Kidney (tissue), 22 donors: ENCODE measurements at places on chromosomes 7 and 10. TPM values are rescaled to one million over a fixed set of nuclear protein-coding genes. Genes with fewer than 3 reads are reported as not detected.
A peak's percentile ranks its signal among the peaks of the same experiment; 100 is the strongest.

- H3K4me3 ChIP-seq, result no peak overlapping the region
- no peaks in the 10 kb centered on the region for H3K27me3 ChIP-seq
- no peak for DNase-seq
- H3K36me3 ChIP-seq, result no peaks in the 10 kb centered on the region
- no peaks in the 10 kb centered on the region for H3K4me1 ChIP-seq
- no peak overlapping the region for H3K27ac ChIP-seq
Observed at GRCh38 chr7:155867280-155867679, 55.0 kb upstream of the SHH start.

- no peaks in the 10 kb centered on the region for H3K4me1 ChIP-seq
- peaks cover 2% of the 10 kb centered on the region for H3K36me3 ChIP-seq
Observed at GRCh38 chr10:67990093-67990492, 85.0 kb downstream of the HERC4 start.

- H3K4me1 ChIP-seq, result no peaks in the 10 kb centered on the region
- DNase-seq, result no peak
- H3K4me3 ChIP-seq, result no peak overlapping the region
- no peak overlapping the region for H3K27ac ChIP-seq
Observed at GRCh38 chr10:60222047-60222446, 167.6 kb downstream of the ANK3 start.

DNA sequence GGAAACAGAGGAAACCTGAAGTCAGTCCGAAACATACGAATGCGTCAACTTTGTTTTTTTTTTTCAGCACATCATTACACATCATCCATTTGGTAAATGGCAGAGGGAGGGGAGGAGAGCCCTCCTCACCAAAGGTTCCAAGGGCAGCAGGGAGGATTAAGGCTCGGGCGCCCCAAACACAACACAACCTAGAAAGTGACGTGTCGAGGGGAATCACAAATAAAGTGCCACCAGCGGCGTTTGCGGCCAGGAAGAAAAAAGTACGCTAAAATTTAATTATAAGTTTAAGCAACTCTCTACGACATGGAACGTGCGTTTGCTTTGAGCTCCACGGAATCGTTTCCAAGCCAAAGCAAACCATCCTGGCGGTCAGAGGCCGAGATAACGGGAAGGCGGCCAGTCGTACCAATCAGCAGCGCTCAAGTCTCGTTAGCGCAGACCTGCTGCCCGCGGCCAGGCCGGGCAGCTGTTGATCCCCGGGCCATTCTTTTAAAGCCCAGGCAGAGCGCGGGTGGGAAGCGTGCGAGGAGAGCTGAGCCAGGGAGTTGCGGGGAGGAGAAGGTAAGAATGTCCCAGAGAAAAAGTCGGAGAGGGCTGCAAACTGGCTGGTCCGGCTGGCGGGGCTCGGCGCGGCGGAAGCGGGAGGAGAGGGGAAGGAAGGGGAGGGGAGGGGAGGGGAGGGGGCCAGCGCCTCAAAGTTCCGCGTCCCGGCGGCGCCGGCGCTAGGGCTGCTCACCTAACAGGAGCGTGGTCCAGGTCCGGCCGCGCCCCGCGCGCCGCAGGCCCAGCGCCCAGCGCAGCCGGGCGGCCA, 719 bp downstream of the DPY19L1 start:
- peaks cover 8% of the 10 kb centered on the region for H3K4me1 ChIP-seq
- peak; percentile 80 for DNase-seq
- peak overlapping the region; percentile 73 for H3K4me3 ChIP-seq
- no peaks in the 10 kb centered on the region for H3K36me3 ChIP-seq
- peak overlapping the region; percentile 39 for H3K27ac ChIP-seq
- H3K27me3 ChIP-seq, result no peaks in the 10 kb centered on the region

- H3K36me3 ChIP-seq, result no peaks in the 10 kb centered on the region
- peak; percentile 62 for DNase-seq
- peaks cover 29% of the 10 kb centered on the region for H3K4me1 ChIP-seq
- no peaks in the 10 kb centered on the region for H3K27me3 ChIP-seq
Observed at GRCh38 chr7:128405471-128406313, 4.1 kb downstream of the IMPDH1 start.

DNA sequence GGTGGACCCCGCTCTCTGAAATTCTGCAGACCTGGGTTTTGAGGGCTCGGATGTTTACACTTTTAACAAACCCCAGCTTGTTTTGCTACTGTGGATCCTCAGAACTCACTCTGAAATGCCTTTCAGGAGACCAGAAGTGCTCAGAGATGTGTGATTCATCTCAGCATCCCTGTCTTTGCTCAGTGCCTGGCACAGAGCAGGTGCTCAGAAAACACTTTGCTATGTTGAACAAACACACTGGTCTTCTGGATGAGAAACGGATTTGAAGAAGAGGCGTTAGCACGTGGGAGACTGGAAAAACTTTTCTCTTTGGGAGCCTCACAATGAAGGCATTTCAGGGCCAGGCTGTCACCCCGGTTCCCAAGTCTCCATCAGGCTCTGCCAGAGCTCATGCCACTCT, 53.3 kb downstream of the SH3PXD2A start:
- H3K4me1 ChIP-seq, result no peaks in the 10 kb centered on the region
- no peak for DNase-seq
- H3K36me3 ChIP-seq, result no peaks in the 10 kb centered on the region

DNA sequence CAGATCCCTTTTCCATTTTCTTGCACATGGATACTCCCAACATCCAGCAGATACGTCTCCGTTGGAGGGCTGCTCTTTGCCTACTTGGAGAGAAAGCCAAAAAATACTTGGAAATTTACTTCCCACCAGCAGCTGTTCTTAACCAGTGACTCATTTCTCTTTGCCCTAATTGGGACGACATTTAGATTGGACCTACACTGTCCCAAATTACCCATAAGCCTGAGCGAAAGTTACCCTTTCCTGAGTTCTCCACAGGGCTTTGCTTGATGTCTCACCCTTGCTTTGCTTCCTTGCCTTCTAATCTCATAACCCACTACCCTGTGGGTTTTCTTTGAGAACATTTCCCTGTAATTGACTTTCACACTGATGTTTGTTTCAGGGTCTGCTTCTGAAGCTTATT, 48.1 kb downstream of the SAMD8 start:
- no peaks in the 10 kb centered on the region for H3K27me3 ChIP-seq
- no peak overlapping the region for H3K27ac ChIP-seq
- no peak for DNase-seq
- no peaks in the 10 kb centered on the region for H3K4me1 ChIP-seq
- no peak overlapping the region for H3K4me3 ChIP-seq

DNA sequence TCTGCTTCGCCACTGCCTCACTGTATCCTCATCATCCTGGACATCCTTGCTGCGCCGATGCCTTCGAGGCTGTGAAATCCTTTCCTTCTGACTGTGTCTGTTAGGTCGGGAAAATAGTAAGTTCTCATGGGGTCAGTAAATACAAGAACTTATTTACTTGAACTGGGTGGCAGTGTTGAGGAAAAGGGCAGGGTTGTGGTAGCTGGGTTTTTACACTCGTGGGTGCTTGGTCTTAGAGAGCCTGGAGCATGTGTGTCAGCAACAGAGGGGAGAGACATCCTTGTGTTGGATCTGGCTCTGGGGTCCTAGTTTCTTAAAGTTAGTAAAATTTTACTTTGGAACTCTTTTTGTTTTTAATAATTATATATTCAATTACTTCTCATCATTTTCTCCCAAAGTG, 112.9 kb upstream of the GATA3 start:
- no peak for DNase-seq
- no peaks in the 10 kb centered on the region for H3K27me3 ChIP-seq
- no peaks in the 10 kb centered on the region for H3K36me3 ChIP-seq
- no peak overlapping the region for H3K4me3 ChIP-seq

DNA sequence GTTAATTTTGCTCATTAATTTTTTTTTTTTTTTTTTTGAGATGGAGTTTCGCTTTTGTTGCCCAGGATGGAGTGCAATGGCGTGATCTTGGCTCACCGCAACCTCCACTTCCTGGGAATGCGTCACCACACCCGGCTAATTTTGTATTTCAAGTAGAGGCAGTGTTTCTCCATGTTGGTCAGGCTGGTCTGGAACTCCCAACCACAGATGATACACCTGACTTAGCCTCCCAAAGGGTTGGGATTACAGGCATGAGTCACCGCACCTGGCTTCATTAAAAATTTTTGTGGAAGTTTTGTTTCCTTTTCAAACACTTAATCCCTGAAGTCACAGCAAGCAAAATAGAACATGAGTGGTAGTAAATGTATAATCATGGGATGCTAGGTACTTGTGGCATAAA, 857.2 kb upstream of the PHF14 start:
- no peaks in the 10 kb centered on the region for H3K4me1 ChIP-seq
- no peak overlapping the region for H3K4me3 ChIP-seq
- no peaks in the 10 kb centered on the region for H3K27me3 ChIP-seq

- H3K27me3 ChIP-seq, result no peaks in the 10 kb centered on the region
- no peak overlapping the region for H3K4me3 ChIP-seq
- DNase-seq, result no peak
Observed at GRCh38 chr7:158257516-158258410, 329.9 kb downstream of the PTPRN2 start.

GRCh38 chr7:831596-832166, 595 bp upstream of the SUN1 start:
- no peaks in the 10 kb centered on the region for H3K27me3 ChIP-seq
- H3K36me3 ChIP-seq, result no peaks in the 10 kb centered on the region
- H3K4me1 ChIP-seq, result peaks cover 18% of the 10 kb centered on the region
- H3K27ac ChIP-seq, result peak overlapping the region; percentile 96

- no peaks in the 10 kb centered on the region for H3K27me3 ChIP-seq
- no peak overlapping the region for H3K4me3 ChIP-seq
- DNase-seq, result no peak
- no peak overlapping the region for H3K27ac ChIP-seq
- H3K4me1 ChIP-seq, result no peaks in the 10 kb centered on the region
Observed at GRCh38 chr10:96890172-96890513, 58.0 kb downstream of the LCOR start.

- peak; percentile 84 for DNase-seq
- no peak overlapping the region for H3K27ac ChIP-seq
- H3K27me3 ChIP-seq, result no peaks in the 10 kb centered on the region
- H3K4me1 ChIP-seq, result no peaks in the 10 kb centered on the region
Observed at GRCh38 chr10:97072851-97073665, 112.7 kb downstream of the SLIT1 start.

- DNase-seq, result no peak
- no peaks in the 10 kb centered on the region for H3K4me1 ChIP-seq
- no peaks in the 10 kb centered on the region for H3K27me3 ChIP-seq
- no peak overlapping the region for H3K4me3 ChIP-seq
- no peak overlapping the region for H3K27ac ChIP-seq
- no peaks in the 10 kb centered on the region for H3K36me3 ChIP-seq
Observed at GRCh38 chr10:72616716-72617115, 9.2 kb downstream of the MICU1 start.

GRCh38 chr7:31102151-31102972, 50.3 kb downstream of the ADCYAP1R1 start:
- no peak overlapping the region for H3K4me3 ChIP-seq
- DNase-seq, result peak; percentile 16
- H3K4me1 ChIP-seq, result no peaks in the 10 kb centered on the region

- H3K27me3 ChIP-seq, result no peaks in the 10 kb centered on the region
- no peaks in the 10 kb centered on the region for H3K36me3 ChIP-seq
- H3K4me3 ChIP-seq, result no peak overlapping the region
Observed at GRCh38 chr7:92953657-92954056, 117.3 kb upstream of the CDK6 start.

- H3K27ac ChIP-seq, result no peak overlapping the region
- H3K27me3 ChIP-seq, result no peaks in the 10 kb centered on the region
- H3K4me3 ChIP-seq, result no peak overlapping the region
- H3K36me3 ChIP-seq, result no peaks in the 10 kb centered on the region
- H3K4me1 ChIP-seq, result no peaks in the 10 kb centered on the region
- DNase-seq, result no peak
Observed at GRCh38 chr7:25206765-25207164, 21.5 kb downstream of the NPVF start.

PRLHR gene
- polyA plus RNA-seq, result not detected

- no peak for DNase-seq
- no peak overlapping the region for H3K4me3 ChIP-seq
- no peaks in the 10 kb centered on the region for H3K4me1 ChIP-seq
- peaks cover 4% of the 10 kb centered on the region for H3K36me3 ChIP-seq
- H3K27ac ChIP-seq, result no peak overlapping the region
- no peaks in the 10 kb centered on the region for H3K27me3 ChIP-seq
Observed at GRCh38 chr10:42615419-42615818, 23.0 kb downstream of the ZNF33B start.

- no peaks in the 10 kb centered on the region for H3K4me1 ChIP-seq
- no peak overlapping the region for H3K4me3 ChIP-seq
- no peaks in the 10 kb centered on the region for H3K36me3 ChIP-seq
- DNase-seq, result no peak
- no peaks in the 10 kb centered on the region for H3K27me3 ChIP-seq
Observed at GRCh38 chr10:65394502-65395297, 1531.1 kb upstream of the LRRTM3 start.

GRCh38 chr7:137337902-137338301, 5.6 kb downstream of the PTN start:
- no peak overlapping the region for H3K4me3 ChIP-seq
- no peaks in the 10 kb centered on the region for H3K4me1 ChIP-seq
- H3K27me3 ChIP-seq, result no peaks in the 10 kb centered on the region
- H3K27ac ChIP-seq, result no peak overlapping the region

DNA sequence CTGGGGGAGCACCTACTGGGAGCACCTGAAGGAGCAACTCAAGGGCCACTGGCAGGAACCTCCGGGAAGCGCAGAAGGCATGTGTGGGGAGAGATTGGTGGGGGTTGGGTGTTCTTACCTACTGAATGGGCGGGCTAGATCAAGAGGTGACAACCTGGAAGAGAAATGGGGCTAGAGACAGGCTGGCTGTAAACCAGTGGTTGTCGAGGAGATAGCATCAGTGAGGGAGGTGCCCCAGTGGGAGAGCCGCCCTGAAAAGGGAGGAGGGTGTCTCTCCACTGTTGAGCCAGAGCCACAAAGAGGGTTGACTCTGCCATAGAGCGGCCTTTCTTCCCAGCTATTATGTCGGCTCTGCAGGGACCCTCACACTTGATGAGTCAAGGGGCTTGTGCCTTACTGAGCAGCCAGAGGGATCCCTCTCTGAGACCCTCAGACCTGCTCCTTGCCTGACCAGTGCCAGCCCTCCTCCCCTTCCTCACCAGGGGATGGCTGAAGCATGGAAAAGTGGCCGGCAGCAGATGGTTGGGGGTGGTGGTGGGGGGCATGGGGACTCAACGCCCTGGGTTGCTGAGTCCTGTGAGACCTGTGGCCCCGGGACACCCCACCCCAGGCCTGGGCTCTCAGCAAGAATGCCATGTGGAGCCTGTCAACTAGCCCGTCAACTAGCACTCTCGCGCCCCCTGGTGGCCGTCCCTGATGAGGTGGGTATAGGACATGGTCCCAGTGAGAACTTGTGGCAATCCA, 36.4 kb upstream of the PURB start:
- H3K4me3 ChIP-seq, result no peak overlapping the region
- no peaks in the 10 kb centered on the region for H3K4me1 ChIP-seq
- no peak overlapping the region for H3K27ac ChIP-seq
- no peaks in the 10 kb centered on the region for H3K27me3 ChIP-seq
- H3K36me3 ChIP-seq, result no peaks in the 10 kb centered on the region

- no peak overlapping the region for H3K27ac ChIP-seq
- H3K27me3 ChIP-seq, result no peaks in the 10 kb centered on the region
- no peak overlapping the region for H3K4me3 ChIP-seq
- DNase-seq, result no peak
- H3K4me1 ChIP-seq, result no peaks in the 10 kb centered on the region
- peaks cover 9% of the 10 kb centered on the region for H3K36me3 ChIP-seq
Observed at GRCh38 chr10:101650863-101651262, 44.1 kb downstream of the FBXW4 start.

VWA2 gene
- polyA plus RNA-seq, result 0.17 TPM

- no peaks in the 10 kb centered on the region for H3K27me3 ChIP-seq
- H3K27ac ChIP-seq, result no peak overlapping the region
- no peaks in the 10 kb centered on the region for H3K36me3 ChIP-seq
- no peaks in the 10 kb centered on the region for H3K4me1 ChIP-seq
- H3K4me3 ChIP-seq, result no peak overlapping the region
Observed at GRCh38 chr7:101740981-101741725, 76.3 kb upstream of the CUX1 start.

TMEM196 gene
- polyA plus RNA-seq, result not detected
